Left ventricle myocardium superior (tissue), 1 donor: ENCODE measurements at places on chromosomes 6 and 20. TPM values are rescaled to one million over a fixed set of nuclear protein-coding genes. Genes with fewer than 3 reads are reported as not detected.

DNA sequence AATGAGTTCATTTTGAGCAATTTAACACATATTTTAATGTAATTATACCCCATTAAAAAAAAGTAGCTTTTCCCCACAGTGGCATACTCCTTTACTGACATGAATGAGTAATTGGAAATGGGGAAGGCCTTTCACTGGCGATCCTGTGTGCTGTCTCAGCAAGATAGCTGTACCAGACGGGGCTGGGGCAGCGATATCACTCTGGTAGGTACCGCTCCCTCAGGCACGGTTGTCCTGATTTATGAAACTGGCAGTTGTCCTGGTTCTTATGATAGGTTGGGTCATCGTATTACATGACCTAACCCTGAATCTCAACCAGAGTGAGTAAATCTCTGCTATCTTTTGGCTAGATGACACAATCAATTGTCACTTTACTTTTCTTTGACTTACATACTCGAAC lies 355.0 kb upstream of the MAP3K7 start:
- DNase-seq = no peak

DNA sequence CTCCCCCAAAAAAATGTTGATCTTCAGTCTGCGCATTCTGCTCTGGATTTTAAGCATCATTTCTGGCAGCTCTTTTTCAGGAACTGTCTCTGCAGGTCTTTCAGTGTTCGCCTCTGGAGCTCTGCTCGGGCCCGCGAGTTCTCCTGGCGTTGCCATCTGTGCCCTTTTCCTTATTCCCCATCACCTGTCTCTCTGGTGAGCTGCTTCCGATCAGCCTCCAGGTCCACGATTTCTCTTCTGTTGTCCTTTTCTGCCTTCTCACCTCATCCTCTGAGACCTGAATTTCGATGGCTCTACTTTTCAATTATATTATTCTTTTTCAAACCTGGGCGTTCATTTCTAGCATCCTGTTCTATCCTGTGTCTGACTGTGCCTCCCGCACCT lies 590 bp upstream of the MAP1LC3A start:
- DNase-seq = no peak

- DNase-seq = no peak
These were observed 8.2 kb downstream of the ASXL1 start for GRCh38 chr20:32366380-32366779.

GRCh38 chr20:54688476-54688875 lies 213.1 kb downstream of the DOK5 start:
- no peak for DNase-seq

- no peak for DNase-seq
These were observed 115.9 kb upstream of the FRMD1 start for GRCh38 chr6:168194732-168195567.

TEAD3 gene
- total RNA-seq = 30.4 TPM

GZF1 gene
- 26.7 TPM for total RNA-seq
